Osteocyte (in vitro differentiated cells): ENCODE measurements at places on chromosomes 3 and 15.

GRCh38 chr3:138594150-138594934, at the start of gene CEP70:
Gene CEP70, minus strand, starts transcription at chr3:138594260. Its CDS starts 21,333 bp downstream, at chr3:138572927.
- peak; percentile 97 for DNase-seq

- DNase-seq, result no peak
Observed at GRCh38 chr3:179184826-179185225, 36.7 kb downstream of the PIK3CA start.

DNA sequence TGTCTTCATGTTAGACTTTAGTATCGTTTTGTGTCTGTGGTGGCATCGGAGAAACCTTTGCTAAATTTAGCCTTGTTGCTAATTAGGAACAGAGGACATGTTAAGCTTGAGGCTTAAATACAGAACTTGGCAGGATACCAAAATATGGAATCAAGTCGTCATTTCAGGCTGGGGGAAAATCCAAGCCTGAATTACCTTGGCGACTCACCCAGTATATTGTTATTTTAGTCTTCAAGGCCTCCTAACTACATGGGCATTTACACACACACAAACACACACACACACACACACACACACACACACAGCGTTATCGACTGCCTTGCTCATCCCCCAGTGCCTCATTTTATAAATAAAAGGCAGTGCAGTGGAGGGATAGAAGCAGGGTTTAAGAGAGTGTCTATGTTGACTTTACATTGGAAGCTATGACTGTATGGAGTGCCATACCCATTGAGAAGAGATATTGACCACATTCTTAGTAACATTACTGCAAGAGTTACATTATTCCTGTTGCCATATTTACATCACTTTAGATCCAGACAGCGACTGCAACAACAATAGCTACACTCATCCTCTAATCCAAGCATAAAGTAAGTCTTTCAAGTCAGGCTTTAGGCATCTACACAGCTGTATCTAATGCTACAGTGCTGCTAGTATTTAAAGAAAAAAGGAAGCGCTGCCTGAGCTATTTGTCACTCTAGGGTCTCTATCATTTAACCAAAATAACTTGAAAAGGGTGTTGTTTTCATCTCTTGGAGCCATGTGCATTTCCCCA, 210.8 kb upstream of the SEMA6D start:
- DNase-seq, result no peak

GRCh38 chr3:25471081-25471768, 43.2 kb downstream of the RARB start:
- DNase-seq, result no peak

DNA sequence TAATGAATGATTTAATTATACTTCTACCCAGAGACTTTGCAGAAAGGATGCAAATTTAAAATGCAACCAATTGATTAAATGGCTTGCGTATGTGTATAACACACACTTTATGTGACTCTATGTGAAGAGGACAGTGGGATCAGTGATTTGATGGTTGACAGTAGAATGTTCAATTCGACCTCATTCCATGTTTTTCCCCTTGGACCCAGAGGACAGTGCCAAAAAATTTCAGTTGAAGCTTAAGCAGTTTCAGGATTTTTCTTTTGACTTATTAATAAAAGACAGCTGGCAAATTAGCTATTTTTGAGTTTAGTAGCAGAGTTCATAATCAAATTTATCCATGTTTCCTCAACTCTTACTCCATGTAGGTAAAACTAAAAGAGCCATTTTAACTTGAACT, 742.4 kb upstream of the NR2F2 start:
- DNase-seq, result no peak

DNA sequence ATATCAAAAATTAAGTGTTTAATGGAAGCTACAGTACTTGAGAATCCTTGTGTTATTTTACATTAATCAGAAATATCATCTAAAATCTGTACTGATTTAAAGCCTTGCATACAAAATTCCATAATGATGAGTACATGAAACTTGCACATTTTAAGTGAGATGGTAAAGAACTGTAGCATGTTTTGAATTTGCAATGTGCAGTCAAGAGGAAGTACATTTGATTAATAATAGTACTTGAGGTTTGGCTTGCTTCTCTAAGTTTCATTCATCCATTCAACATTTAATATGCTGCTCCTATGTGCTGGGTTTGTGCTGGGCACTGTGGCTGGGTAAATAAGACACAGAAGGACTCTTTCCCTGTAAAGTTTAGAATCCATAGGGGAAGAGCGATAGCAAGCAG, 332.3 kb downstream of the CNTN3 start:
- no peak for DNase-seq

GRCh38 chr3:15171096-15171495, 35.0 kb upstream of the CAPN7 start:
- no peak for DNase-seq
